ENCODE measurements at places on chromosomes 1 and 21. TPM values are rescaled to one million over a fixed set of nuclear protein-coding genes. Genes with fewer than 3 reads are reported as not detected.

The KRTAP13-2 gene
- total RNA-seq: not detected

The ADCY10 gene
- 0.66 TPM for total RNA-seq

The PRXL2B gene
- 58.9 TPM for total RNA-seq

The TCP10L gene
- 2.2 TPM for total RNA-seq

The MAP3K21 gene
- total RNA-seq: 0.51 TPM

The CLCA4 gene
- total RNA-seq: not detected

The OR2L8 gene
- total RNA-seq: not detected

The TIE1 gene
- 2.2 TPM for total RNA-seq

DNA sequence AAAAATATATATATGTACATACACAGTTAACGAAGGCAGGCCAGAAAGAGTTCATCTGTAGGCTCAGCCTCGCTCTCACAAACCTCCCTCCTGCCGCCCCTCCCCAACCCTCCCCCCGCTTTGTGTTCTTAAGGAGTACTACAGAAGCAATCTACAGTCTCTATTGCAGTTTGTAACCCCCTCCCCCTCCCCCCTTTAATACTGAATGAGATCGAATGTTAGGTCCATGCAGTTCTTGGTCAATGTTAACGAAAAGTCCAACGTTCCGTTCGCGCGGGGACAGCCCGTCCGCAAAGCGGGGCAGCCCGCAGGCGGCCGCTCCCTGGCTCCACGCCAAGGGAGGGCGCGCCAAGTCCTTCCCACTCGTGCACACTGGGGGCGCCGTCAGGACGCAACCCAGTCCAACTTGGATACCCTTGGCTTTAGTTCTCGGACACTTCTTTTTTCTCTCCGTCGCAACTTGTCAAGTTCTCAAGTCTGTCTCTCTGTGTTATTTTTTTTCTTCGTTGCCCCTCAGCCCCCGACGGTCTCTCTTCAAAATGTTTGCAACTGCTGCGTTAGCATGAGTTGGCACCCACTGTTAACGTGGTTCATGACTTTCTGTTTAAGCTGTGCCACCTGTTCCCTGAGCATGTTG lies 2.2 kb downstream of the JUN start:
- DNase-seq: peak; percentile 45

DNA sequence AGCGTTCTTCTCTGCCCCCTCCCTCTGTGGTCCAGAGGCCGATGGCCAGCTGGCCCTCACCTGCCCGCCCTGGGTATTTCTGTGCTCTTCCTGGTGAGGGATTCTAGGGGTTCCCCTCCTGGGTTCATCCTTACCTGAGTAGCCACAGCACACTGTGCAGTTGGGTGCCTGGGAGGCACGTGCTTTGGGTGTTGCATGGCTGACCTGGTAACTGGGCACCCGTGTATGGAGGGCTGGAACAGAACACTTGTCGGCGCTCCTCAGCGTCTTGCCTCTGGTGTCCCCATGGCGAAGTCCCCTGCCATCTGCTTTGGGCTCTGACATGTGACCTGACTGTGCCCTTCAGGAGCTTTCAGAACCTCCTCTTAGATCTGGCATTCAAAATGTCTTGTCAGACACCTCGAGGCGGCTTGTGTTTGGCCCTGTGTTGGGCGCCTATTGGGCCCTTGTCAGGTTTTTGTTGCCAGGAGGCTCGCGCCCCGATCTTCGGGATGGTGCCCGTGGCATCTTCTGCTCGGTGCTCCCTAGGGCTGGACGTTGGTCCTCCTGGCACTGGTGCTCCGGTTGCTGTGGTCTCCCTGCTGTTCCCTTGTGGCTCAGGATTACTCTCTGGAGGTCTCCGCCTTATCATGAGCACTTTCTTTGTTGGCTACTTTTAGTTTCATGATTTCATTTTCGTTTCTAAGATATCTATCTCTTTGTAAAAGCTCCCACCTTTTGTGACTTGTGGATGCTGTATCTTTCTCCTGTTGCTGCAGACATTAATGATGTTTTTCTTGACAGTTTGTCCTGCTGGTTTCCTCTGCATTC lies 28.5 kb downstream of the SKI start:
- no peak for DNase-seq

- DNase-seq: no peak
These were observed 277.6 kb upstream of the RUNX1 start for GRCh38 chr21:35326677-35327076.

GRCh38 chr1:174131032-174131638 lies 28.2 kb upstream of the RABGAP1L start:
- DNase-seq: no peak

DNA sequence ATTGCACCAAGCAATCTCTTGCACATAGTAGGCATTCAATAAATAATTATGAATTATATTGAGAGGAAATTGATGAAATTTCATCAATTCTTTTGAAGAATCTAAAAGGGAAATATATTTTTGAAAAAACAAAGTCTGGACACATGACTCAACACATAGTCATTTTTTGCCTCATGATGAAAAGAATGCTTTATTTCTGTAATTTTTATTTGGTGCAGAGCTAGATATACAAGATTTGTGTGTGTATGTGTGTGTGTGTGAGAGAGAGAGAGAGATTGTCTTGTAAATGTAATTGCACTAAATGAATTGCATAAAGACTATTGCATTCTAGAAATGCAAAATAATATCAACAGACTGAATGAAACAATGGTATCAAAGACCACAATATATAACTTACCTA lies 206.2 kb upstream of the C1orf87 start:
- DNase-seq: no peak

- DNase-seq: no peak
These were observed 1163.4 kb upstream of the TMPRSS15 start for GRCh38 chr21:19566975-19567374.

GRCh38 chr1:172497230-172497629 lies 35.7 kb upstream of the SUCO start:
- DNase-seq: peak; percentile 32

GRCh38 chr1:177255411-177255810 lies 84.7 kb downstream of the BRINP2 start:
- no peak for DNase-seq

DNA sequence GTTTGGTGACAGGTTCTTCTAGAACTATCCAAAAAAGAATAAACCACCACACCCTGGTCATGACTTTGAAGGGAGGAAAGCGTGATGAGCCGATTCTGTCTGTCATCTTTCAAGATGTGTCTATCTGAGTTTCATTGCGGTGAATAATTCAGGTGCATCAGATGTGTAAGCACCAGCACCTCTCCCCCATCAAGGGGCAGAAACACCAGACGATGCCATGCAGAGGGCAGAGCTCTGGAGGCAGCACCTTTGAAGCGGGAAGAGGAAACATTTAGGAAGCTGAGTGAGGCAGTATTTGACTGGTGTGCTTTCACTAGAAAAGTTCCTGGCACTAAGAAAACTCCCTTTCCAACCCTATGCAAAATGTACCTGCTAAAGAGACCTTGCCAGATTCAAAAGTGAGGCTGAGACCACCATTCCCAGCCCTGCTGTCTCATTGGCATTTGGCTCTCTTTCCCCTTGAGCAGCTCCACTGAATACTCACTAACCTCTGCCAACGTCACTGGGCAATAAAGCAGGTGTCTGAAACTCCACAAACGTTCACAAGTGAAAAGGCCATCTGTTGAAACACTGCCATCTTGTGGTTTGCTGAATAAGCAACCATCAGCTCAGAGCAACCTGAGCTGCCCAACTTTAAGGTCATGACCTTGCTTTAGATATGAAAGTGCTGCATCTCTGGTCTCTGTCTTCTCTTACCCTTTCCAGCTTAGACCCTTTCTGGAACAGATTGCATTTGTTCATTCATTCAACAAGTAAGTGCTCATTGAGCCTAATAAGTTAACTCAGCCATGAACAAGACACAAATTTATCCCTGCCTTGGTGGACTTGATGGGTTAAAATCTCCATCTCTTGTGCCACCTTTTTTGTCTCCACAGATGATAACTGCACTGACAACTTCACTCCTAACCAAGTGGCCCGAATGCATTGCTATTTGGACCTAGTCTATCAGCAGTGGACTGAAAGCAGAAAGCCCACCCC lies 228.6 kb downstream of the PAPPA2 start:
- DNase-seq: peak; percentile 10

- no peak for DNase-seq
These were observed 25.7 kb upstream of the GNG4 start for GRCh38 chr1:235675152-235675890.

GRCh38 chr1:167185062-167185461 lies 35.6 kb upstream of the POU2F1 start:
- DNase-seq: no peak

DNA sequence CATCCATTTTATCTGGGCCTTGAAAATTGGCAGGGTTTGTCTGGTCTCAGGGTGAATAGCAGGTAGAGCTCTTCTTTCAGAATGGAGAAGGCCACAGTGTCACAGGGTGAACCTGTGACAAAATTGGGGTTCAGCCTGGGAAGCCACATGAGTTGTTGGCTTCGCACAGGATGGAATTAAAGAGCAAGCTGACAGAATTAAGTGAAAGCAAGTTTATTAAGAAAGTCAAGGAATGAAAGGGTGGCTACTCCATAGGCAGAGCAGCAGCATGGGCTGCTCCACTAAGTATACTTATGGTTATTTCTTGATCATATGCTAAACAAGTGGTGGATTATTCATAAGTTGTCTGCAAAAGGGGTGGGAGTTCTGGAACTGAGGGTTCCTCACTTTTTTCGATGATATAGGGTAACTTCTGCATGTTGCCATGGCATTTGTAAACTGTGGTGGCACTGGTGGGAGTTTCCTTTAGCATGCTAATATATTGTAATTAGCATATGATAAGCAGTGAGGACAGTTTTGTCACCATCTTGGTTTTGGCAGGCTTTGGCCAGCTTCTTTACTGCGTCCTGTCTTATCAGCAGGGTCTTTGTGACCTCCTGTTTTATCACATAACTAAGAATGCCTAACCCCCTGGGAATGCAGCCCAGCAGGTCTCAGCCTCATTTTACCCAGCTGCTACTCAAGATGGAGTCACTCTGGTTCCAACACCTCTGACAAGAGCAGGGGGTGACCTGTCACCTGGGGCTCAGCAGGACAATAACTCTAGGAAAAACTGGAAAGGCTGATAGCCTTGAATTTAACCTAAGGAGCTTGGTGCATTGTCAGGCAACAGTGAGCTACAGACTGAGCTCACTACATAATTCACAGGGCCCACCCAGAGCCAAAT lies 5.1 kb downstream of the IFNAR2 start:
- DNase-seq: no peak

- no peak for DNase-seq
These were observed 3.0 kb upstream of the SUMO3 start for GRCh38 chr21:44820851-44821250.

DNA sequence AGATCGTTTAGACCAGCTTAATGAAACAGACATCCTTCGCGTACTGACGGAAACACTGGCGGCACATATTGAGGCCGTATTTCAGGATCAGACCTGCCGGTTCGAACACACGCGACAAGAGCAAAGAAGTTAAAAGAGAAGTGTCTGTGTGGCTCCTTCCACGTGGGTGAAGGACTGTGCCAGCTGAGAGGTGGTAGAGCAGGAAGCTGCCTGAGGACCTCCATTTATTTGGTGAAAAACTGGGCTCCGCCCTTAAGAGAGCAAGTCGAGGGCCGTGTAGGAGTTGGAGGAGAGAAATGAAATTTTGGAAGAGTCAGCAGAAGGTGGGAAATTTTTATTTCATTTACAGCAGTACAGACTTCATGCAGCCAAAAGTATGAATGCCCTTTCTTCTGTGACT lies 38.8 kb upstream of the ADORA3 start:
- DNase-seq: no peak
